Epithelial cell of prostate (primary cell): ENCODE measurements at places on chromosomes 11 and 22.

DNA sequence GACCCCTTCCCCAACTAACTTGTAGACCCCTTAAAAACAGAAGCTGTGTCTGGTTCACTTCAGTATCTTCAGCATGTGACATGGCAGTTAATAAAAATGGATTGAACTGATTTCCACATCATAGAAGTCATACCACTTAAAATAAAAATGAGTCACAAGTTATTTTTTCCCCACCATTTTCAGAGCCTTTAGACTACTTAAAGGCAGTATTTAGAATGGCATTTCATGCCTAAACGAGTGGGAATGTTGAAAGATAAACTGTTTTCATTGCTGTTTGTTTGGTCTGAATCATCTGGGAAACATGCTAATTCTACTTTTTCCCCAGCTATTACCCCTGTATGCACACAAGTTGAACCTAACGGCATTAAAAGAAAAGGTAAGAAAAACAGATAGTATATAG is 324.0 kb downstream of the RAB38 start:
- no peak for DNase-seq

- no peak for DNase-seq
These were observed 60.6 kb upstream of the ARHGAP20 start for GRCh38 chr11:110772863-110773262.

- no peak for DNase-seq
These were observed 4.2 kb downstream of the MMP1 start for GRCh38 chr11:102793677-102794290.

GRCh38 chr11:19978668-19979518 is 181.4 kb downstream of the DBX1 start:
- DNase-seq: peak; percentile 90

- no peak for DNase-seq
These were observed 49.4 kb upstream of the CEP295 start for GRCh38 chr11:93611836-93612677.

GRCh38 chr11:18669711-18670110 is 28.9 kb upstream of the TMEM86A start:
- DNase-seq: no peak

- no peak for DNase-seq
These were observed 537.1 kb downstream of the INSC start for GRCh38 chr11:15651816-15652215.
